ENCODE measurements at places on chromosomes 11 and 22. TPM values are rescaled to one million over a fixed set of nuclear protein-coding genes. Genes with fewer than 3 reads are reported as not detected.

BTG4 gene
- 0.24 TPM for total RNA-seq

PRDX5 gene
- total RNA-seq, result 151 TPM

LRP4 gene
- 8.4 TPM for total RNA-seq

NRGN gene
- total RNA-seq, result not detected

SLC37A2 gene
- total RNA-seq, result 0.49 TPM

SAA4 gene
- not detected for total RNA-seq

LRRN4CL gene
- total RNA-seq, result 63.6 TPM

MGAT3 gene
- 0.36 TPM for total RNA-seq

POU2F3 gene
- total RNA-seq, result 0.12 TPM

MUC5AC gene
- total RNA-seq, result not detected

ZNF215 gene
- 7.4 TPM for total RNA-seq

USP35 gene
- 16.0 TPM for total RNA-seq

UBQLNL gene
- total RNA-seq, result 0.32 TPM
